Naive thymus-derived CD8-positive, alpha-beta T cell (primary cell): ENCODE measurements at places on chromosomes 4 and X. TPM values are rescaled to one million over a fixed set of nuclear protein-coding genes. Genes with fewer than 3 reads are reported as not detected.

DNA sequence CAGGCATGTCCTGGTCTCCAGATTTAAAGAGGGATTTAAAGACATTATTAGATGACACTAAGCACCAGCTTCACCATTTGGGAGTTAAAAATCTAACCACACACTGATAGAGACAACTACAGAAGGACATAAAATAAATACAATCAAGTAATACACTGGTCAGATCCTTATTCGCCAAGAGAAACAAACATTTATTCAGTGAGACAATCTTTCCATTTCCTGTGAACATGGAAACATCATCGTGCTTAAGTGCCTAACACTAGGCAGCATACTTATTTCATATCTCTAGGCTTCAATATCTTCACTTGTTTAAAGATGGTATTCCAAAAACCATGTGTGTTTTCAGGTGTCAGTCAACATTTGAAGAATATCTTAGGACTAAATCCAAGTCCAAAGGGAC is 103.6 kb downstream of the AREG start:
- no peak for DNase-seq

GRCh38 chr4:138487670-138488069 is 245.5 kb upstream of the SLC7A11 start:
- no peak for DNase-seq

DNA sequence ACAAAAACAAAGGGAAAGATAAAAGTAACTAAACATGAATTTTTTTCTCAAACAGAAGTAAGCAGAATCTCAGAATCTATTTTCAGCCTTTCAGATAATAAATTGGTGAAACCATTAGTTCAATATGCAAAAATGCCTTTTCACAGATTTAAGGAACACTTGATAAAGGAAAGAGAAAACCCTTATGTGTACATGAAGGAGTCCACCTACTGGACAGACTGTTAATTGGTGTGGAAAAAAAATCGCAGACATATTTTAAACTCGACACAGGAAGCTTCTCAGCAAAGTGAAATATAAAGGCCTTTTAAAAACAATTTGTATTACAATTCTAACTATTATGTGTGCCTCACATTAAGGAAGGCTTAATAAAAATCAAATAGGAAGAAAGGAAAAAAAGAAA is 22.3 kb downstream of the COX7B2 start:
- no peak for DNase-seq

DNA sequence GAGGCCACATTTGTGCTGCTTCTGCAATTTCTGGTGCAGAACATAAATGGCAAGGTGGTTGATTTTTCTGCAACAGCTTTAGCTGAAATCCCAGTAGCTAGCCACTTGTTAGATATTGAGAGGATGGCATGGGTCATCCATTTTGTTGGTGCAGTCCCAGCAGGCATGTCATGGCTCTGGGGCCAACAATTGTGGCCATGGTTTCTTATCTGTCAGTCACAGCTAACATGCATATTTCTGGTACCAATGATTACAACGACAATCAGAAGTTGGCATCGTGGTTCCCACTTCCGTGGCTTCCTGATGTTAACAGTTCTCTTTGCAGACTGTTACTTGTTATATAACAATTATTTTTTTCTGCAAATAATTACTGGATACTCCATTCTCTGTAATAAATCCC is 42.8 kb upstream of the PRKG2 start:
- DNase-seq, result no peak

DNA sequence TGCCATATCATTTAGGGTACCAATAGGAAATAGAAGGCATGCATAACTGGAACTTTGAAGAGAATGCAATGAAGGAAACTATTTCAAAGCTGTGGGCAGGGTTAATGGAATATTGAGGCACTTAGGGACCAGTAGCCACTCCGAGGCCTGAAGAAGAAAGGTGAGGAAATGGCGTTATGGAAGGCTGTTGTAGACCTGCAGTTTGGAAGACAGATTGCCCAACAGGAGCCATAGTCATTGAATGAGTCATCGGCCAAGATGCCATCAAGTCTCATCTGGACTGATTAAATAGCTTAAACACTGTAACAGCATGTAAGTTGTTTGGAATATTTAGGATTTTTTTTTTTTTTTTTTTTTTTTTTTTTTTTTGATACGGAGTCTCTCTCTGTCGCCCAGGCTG is 11.6 kb downstream of the CXCL13 start:
- DNase-seq, result no peak

DNA sequence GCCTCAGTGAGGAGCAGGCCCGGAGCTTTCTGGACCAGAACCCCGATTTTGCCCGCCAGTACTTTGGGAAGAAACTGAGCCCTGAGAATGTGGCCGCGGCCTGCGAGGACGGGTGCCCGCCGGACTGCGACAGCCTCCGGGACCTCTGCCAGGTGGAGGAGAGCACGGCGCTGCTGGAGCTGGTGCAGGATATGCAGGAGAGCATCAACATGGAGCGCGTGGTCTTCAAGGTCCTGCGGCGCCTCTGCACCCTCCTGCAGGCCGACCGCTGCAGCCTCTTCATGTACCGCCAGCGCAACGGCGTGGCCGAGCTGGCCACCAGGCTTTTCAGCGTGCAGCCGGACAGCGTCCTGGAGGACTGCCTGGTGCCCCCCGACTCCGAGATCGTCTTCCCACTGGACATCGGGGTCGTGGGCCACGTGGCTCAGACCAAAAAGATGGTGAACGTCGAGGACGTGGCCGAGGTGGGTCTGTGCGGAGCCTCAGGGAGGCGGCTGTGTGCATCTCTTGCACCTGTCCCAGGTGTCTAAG is 323 bp downstream of the PDE6B start:
- DNase-seq, result no peak

GRCh38 chr4:183959319-183960045 is 54.4 kb downstream of the STOX2 start:
- DNase-seq, result no peak

- DNase-seq, result no peak
These were observed 63.5 kb downstream of the EVC start for GRCh38 chr4:5774416-5775036.

DNA sequence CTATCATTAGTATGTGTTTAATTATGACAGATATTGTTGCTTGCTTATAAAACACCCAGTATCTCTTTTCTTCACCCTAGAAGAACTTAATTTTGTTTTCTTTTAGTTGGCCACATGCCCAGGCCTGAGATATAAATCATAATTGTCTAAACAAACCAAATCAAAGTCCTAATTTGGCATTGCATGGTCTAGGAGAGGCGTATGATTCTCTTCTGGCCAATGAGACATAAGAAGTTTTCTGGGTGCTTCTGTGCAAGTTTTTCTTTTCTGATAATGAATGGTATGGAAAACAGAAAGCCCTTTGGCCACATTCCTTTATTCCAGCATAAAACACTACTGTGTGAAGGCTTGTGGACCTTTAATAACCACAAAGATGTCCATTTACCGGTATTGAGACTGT is 192.9 kb upstream of the CTSO start:
- no peak for DNase-seq

DNA sequence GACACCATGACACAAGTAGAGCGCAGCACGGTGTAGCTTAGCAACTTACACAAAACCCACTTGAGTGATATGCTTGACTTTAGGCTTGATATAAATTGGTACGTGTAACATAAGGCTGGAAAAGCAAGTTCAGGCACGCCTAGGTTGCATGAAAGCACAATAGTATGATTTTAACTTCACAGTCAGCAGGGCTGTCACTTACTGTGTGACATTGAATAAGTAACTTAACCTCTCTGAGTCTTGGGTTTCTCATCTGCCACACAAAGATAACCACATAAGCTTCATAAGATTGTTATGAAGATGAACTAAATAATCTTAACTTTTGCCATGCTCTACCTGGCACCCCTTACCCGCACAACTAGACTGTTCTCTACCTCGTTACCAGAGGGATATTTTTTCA is 9.5 kb downstream of the SRD5A3 start:
- no peak for DNase-seq

DNA sequence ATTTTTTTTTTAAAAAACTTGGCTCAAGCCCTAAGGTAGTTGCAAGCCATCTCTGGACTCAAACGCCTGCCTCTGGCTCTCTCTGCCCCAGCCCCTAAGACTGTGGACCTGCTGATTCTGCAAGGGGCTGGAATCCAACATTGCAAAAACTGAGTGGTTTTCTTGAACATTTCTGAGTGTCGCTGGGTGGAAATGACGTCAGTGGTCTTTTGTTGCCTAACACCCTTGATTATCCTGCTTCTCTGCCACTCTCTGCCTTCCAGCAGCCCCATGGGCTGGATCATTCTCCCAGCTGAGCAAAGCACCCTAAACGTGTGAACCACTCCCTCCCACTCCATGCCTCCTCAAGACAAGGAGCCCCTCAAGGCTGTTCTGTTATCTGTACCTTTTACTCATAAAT is 16.6 kb downstream of the BST1 start:
- no peak for DNase-seq

GRCh38 chr4:147160908-147161513 is 215.3 kb upstream of the TTC29 start:
- DNase-seq, result no peak

DNA sequence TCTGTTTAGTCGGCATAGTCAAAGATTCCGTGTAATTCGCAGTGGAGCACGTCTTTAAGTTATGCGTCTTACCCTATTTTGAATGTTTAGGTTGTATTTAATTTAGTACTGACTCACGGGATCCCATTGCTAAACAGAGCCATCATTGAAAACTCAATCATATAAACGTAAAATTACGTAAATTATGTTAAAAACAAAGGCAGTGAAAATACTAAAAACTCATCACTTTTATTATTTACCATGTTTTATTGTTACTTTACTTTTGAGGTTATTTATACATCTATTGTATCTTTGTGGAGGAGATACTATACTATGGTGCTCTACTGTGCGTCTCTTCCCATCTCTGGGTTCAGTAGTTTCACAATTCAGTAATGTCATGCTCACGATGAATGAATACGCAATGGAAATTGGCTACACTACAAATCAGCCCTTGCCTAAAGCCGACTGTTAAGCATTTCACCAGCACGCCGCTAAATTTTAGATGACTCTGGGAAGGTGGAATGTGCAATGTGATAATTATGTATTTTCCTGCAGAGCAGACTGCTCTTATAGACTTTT is 944 bp downstream of the FUNDC2 start:
- no peak for DNase-seq

DNA sequence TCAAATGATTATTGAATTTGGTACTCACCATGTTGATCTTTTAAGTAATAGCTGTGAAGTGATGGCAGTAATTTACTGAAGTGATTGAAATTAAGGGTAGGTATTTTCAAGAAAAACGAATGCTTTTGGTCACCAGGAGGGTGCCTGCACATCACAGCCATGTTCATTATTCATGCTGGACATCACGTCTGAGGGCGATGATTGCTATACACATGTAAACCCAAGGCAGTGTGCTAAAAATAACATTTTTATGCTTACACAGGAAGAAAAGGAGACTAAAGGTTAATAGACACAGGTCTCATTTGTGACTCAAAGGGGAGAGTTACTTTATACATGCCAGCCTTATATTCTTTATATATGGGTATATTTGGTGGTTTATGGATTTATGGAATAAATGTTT is 1146.0 kb downstream of the NLGN4X start:
- no peak for DNase-seq

DNA sequence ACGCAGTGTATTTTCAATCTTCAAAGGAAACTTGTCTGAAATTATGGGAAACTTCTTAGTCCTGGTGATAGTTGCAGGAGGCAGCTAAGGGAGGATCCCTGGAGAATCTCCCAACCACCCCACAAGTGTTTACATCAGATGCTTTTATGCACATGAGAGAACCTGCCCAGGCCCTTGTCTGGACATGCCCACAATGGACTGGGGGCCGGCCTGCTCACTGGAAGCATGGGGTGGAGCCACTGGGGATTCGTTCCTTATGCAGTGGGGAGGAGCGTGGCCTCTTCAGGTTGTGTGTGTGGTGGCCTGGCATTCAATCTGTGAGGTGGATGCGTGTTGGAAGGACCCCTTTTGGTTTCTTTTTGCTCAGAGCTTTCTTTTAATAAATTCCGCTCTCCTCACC is 398.7 kb upstream of the PPP1R2C start:
- no peak for DNase-seq

DNA sequence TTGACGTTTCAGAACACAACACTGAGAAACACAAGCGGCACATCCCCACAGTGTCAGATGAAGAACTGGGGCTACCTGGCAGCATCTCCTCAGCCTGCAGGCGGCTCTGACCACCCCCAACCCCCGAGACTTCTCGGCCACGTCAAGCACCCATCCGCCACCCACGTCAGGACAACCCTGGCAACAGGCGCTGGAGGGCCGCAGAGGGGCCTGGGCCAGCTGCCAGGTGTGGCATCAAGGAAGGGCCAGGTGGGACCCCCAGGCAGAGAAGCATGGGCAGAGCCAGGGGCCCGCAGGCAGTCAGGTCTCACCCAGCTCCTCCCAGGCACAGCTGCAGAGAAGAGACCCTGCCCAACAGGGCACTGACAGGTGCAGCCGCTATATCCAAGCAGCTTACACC is 22.3 kb downstream of the GAK start:
- no peak for DNase-seq

GRCh38 chr4:147723326-147723725 is 8.6 kb upstream of the ARHGAP10 start:
- DNase-seq, result no peak

- DNase-seq, result no peak
These were observed 30.0 kb upstream of the ANXA5 start for GRCh38 chr4:121726642-121727268.

GRCh38 chr4:45484740-45485139 is 639.1 kb downstream of the GABRG1 start:
- no peak for DNase-seq

DNA sequence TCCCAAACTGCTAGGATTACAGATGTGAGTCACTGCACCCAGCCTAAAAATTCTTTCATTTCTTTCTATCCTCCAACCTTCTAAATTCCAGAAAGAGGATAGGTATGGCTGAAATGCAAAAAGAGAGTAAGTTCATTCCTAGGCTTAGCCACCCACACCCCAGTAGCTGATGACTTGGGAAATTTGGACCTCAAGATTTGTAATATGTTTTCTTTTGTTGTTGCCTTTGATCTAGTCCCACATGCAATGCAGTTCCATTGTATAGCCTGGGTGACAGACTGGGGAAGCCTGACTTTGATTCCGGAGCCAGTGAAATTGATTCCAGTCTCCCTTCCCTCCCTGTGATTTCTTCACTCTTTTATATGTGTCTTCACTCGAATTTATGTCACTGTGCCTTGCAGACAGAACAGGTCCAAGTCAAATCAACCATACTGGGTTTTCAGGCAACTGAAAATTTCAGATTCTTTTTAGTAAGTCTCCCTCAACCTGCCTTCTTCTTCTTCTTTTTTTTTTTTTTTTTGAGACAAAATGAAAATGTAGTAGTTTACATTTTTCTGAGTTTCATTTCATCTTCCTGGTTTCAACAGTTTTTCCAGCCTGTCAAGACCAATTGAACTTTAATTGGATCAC is 176.2 kb upstream of the RBPJ start:
- no peak for DNase-seq

GRCh38 chrX:10618961-10619360 is 1.4 kb downstream of the MID1 start:
- no peak for DNase-seq

Gene SYN1
- 1.2 TPM for total RNA-seq

Gene STAP1
- total RNA-seq, result 3.5 TPM

Gene CXCL6
- total RNA-seq, result not detected

Gene BEND4
- 0.85 TPM for total RNA-seq

Gene MAGEE1
- total RNA-seq, result 11.7 TPM

Gene CLGN
- not detected for total RNA-seq

Gene FAM9C
- not detected for total RNA-seq

Gene SYTL5
- total RNA-seq, result not detected

Gene PPARGC1A
- total RNA-seq, result not detected

Gene AGTR2
- total RNA-seq, result not detected

Gene MAOA
- 0.13 TPM for total RNA-seq

Gene ADAD1
- not detected for total RNA-seq
